ENCODE measurements at places on chromosomes 7 and 10.

GRCh38 chr10:73889014-73889413 is 14.7 kb upstream of the CAMK2G start:
- DNase-seq: no peak

GRCh38 chr10:132175408-132175807 is 11.3 kb upstream of the DPYSL4 start:
- DNase-seq: no peak

DNA sequence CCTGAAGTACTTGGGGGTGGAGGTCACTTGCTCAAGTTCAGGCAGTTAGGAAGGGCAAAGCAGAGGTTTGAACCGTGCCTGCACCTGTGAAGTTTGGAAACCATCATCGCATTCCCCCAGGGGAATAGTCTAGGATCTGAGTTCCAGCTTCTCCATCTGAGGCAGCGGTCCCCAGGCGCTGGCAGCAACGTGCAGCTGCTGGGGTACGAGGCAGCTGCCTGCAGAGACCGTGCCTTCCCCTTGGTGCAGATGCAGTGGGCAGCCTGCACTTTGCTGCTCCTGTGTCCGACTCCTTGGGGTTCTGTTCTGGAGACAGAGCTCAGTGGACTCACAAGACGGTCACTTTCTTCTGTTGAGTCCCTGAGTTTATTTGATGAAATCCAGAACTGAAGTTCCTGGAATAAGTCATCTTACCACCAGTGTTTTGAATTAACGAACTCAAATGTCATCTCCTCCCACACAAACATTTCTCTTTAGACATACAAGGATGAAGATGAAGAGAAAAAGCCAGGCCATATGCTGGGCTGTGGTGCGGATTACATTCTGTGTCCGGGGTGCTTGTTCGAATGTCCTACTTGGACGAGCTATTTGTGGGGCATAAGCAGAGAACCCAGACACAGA is 19.9 kb upstream of the GIMAP8 start:
- no peak for DNase-seq

DNA sequence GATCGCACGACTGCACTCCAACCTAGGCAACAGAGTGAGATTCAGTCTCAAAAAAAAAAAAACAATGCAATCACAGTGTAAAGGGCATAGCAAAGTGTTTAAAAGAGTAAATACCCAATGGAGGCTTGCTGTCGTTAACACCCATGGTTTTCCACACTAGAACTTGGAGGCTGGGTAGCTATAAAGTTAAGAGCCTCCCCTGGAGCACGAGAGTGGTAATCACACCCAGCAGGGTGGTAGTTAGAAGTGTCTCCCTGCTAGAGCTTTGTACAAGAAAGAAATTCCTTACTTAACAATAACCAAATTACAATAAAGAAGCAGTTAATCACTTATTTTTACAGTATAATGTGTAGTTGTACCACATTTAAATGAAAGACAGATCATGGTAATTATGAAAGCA is 1078.9 kb downstream of the NRG3 start:
- DNase-seq: no peak
